WTC11 (cell line): ENCODE measurements at places on chromosomes 3 and 15. TPM values are rescaled to one million over a fixed set of nuclear protein-coding genes. Genes with fewer than 3 reads are reported as not detected.

The PLAAT1 gene
- total RNA-seq = 3.9 to 5.0 TPM (median 4.8 TPM) in 3 replicates

- no peak for DNase-seq
These were observed 104.4 kb downstream of the HERC1 start for GRCh38 chr15:63729115-63729884.

DNA sequence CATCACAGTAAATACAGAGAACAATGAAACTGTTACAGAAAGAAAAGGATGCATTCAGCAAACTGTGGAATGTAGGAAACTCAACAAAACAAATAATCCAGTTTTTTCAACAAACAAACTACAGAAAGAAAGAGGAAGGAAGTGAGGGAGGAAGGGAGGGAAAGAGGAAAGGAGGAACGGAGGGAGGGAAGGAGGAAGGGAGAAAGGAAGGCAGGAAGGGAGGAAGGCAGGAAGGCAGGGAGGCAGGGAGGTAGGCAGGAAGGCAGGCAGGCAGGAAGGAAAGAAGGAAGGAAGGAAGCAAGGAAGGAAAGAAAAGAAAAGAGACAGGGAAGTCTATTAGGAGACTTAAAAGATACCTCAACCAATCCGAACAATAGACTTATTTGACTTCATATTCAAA, 135.7 kb downstream of the EFHB start:
- DNase-seq = no peak

- DNase-seq = no peak
These were observed 328.8 kb downstream of the PTPRG start for GRCh38 chr3:61890167-61890566.

GRCh38 chr3:41138146-41138545, 61.2 kb upstream of the CTNNB1 start:
- DNase-seq = no peak

DNA sequence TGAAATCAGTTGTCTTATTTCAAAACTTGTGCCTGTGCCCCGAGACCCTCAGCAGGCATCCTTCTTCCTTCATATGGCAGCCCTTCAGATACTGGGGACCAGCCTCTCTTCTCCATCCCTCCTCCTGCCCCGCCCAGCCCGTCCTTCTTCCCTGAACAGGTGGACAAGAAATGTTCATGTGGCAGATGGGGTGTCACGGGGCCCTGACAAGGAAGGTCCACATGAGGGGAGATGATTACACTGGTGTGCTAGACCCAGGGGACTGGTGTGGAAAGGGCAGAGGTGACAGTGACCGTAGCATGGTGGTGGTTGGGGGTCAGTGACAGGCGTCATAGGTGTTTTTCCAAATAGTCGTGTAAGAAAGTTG, 150.9 kb downstream of the CHDH start:
- DNase-seq = no peak

DNA sequence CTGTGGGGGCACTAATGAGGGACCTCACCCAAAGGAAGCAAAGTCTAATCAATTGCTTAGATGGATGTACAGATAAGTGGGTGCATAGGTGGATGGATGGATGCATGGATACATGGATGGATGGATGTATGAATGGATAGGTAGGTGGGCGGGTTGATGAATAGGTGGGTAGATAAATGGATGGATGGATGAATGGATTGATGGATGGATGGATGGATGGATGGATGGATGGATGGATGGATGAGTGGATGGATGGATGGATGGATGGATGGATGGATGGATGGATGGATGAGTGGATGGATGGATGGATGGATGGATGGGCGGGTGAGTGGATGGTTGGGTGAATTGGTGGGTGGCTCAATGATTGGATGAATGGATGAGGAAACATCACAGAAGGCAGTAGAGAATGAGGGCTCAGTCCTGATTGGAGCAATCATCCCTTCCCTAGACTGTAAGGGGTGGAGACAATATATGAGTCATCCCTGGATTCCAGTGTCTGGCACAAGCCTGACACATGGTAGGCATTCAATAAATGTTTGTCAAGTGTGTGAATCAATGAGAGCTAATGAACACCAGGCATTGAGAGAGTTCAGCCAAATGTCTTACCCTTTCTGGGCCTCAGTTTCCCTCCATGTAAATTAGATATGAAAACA, 40.4 kb upstream of the PXYLP1 start:
- no peak for DNase-seq

GRCh38 chr3:180179562-180179961, 142.8 kb upstream of the PEX5L start:
- no peak for DNase-seq

GRCh38 chr15:66729331-66729951, 27.4 kb downstream of the SMAD6 start:
- DNase-seq = no peak

- DNase-seq = no peak
These were observed 103.8 kb upstream of the IL12A start for GRCh38 chr3:159884661-159885402.

The GOLGA8T gene
- total RNA-seq = 0.78 to 1.0 TPM (median 0.92 TPM) in 3 replicates

DNA sequence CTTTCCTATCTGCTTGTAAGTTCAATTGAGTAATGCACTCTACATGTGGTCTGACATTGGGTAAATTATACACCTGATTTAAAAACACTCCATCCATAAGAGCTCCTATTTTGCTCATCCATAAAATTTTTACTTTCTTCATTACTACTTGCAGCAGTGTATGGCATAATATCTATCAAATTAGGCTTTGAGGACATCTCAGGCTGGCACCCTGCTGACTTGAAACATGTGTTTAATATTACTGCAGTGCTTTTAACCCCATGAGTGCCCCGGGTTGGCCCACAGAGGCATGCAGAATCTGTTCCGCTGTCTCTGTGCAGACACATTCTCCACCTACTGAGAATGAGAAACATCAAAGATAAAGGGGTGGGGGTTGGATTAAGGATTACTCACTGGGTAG, 249.9 kb upstream of the DNAJC19 start:
- DNase-seq = no peak

The CISH gene
- total RNA-seq = 1.8 to 2.4 TPM (median 1.9 TPM) in 3 replicates

DNA sequence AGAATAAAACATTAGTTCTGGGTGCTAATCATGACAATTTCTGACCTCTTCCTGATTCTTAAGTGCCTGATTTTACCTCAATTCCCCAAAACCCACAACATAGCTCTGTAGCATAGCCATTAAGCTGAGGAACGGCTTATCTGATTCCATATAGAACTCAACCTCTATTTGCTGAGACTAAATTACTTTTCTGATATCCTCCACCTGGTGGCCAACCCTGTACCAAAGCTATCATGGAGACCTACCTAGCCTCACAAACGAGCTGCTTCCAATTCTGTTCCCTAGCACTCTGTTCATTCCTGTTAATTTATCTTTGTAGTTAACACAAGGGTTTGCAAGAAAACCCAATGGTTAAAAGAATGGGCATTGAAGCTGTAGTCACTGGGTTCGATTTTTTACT, 245.2 kb downstream of the PLOD2 start:
- no peak for DNase-seq

- no peak for DNase-seq
These were observed 21.1 kb upstream of the MAP3K13 start for GRCh38 chr3:185341616-185342458.

DNA sequence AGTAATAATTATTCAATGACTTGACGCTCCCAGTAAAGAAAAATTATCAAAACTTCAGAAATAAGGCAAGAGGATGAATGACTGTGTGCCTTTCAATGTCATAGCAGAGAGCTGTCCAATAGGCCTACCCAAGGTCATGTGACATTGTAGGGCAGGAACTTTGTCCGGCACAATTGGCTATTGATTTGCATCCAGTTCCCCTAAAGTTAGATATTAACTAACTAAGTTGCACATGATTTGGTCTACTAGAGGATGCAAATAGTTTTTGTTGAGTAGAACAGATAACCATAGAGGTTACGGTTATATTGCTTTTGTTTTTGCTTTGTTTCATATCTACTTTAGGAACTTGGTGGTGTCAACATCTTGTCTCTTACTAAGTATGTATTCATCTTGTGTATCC, 127.9 kb upstream of the PFN2 start:
- DNase-seq = no peak

DNA sequence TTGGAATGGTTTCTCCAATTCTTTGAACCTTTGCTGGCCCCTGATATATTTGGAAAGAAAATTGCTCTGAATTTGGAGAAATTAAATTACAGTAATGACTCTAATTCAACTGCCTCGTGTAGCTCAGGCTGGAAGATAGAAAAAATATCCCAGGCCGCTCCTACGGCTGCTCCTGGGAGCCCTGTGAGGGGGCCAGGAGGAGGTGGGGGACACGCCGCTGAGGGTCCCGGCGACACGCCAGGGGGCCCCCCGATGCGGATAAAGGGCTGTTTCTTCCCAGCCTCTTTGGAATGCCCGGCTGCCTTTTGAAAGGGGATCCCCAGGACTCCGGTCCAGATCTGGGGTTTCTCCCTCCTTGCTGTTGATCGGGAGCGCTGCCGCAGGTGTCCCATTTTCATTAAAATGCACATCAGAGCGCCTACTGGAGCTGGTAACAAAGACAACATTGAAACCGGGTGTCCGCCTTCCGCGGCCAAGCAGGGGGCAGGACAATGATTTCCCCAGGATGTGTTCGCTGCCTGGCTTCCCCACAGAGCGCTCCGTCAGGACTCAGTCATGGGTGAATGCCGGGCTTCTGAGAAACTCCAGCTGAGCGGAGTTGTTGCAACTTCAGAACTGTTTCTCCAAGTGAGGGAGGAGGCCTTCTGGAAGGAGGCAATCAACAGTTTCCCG, 200.1 kb upstream of the KBTBD8 start:
- peak; percentile 71 for DNase-seq

GRCh38 chr15:91624353-91624968, 229.0 kb upstream of the SLCO3A1 start:
- no peak for DNase-seq

The HGD gene
- 0.39 to 1.5 TPM (median 0.44 TPM) in 3 replicates for total RNA-seq

DNA sequence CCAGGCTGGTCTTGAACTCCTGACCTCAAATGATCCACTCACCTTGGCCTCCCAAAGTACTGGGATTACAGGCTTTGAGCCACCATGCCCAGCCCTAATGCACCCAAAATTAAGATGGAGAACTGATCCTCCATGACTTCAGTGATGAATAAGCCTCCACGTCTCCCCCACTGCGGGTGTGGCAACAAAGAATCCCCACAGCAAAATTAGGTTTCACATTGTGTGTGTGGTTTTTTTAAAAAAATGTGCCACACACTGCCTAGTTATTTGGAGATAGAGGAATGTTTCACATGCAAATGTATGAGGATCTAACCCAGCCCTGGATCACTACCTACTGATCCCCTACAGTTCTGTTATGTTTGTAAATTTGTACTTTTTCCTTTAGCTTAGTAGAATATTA, 17.3 kb downstream of the HDAC11 start:
- no peak for DNase-seq

- DNase-seq = no peak
These were observed 303.4 kb upstream of the DNAJC19 start for GRCh38 chr3:181292984-181293383.

GRCh38 chr3:48267782-48268181, 26.9 kb downstream of the ZNF589 start:
- no peak for DNase-seq

- DNase-seq = no peak
These were observed 9.2 kb upstream of the HES1 start for GRCh38 chr3:194126790-194127189.

GRCh38 chr15:69163141-69163669, 2.8 kb downstream of the GLCE start:
- no peak for DNase-seq

DNA sequence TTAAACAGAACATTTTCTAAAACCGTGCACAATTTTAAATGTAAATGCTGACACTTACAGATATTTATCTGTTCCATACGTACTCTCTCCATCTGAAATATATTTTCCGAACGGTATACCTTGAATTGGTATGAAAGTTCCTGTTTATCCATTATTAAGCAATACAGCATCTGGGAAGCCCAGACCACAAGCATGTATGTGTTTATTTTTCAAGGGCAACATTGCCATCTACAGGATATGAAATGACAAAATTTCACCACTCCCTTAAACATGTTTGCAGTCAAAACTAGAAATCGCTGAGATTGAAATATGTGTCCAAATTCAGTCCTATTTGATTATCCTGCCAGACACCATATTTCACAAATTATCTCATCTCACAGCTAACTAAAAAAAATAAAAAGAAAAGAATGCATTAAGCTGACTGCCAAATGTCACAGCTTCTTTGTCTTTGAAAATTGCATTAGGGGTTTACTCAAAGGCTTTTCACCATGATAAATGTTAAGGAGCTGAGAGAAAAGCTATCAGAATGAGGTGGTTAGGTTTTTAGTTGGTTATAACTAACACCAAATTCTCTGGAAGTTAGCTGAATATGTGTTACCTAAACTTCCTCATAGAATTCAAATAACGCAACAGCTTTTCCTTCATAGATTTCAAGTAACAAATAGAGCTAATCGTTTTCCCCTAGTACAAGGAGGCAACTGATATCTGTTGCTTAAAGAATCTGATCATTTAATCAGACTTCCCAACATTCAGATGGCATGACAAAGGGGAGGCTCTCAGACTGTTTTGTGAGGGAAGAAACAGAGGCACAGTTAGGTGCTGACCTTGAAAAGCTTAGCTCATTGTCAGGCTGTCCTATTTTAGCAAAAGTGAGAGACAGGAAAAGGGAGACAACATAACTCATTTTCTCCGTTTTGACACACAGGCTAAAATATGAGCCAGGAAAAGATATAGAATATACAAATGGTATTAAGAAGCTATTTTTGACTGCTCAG, 533.1 kb downstream of the TBL1XR1 start:
- no peak for DNase-seq

DNA sequence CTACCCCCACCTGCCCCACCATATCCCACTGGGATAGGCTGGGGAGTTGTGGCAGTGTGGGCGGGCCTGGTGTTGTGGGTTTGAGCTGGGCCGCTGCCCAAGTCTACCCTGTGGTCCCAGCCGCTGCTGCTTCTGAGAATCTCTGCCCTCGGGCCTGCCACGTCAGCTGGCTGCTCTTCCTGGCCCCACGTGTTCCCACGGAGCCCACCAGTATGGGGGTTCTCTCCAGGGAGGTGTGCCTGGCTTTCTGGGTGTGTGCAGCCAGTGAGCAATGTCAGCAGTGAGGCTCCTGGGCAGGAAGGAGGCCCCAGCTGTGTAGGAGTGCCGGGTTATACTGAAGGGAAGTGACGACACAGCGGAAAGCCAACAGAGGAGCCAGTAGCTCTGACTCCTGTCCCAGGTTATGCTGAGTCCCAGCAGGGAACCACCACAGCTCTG, 10.5 kb downstream of the GNAI2 start:
- DNase-seq = no peak

DNA sequence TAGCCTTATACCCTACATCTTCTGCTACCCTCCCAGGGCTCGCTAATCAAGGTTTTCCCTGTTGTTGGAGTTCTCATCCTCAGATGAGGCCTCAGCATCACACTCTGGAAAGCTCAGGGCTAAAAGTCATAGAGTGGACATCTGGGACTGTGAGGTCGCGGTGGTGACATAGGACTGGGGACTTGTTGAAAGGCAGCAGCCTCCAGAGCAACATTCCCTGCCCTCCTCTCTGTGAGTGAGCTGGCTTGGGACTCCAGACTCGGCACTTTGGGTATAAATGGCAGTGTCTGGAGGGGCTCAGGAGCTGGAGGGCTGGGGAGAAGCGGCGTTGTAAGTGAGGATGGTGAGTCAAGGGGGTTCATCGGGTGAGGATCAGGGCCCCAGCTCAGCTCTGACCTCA, 2.7 kb downstream of the CA12 start:
- DNase-seq = no peak
